ENCODE measurements at places on chromosomes 4 and X.

DNA sequence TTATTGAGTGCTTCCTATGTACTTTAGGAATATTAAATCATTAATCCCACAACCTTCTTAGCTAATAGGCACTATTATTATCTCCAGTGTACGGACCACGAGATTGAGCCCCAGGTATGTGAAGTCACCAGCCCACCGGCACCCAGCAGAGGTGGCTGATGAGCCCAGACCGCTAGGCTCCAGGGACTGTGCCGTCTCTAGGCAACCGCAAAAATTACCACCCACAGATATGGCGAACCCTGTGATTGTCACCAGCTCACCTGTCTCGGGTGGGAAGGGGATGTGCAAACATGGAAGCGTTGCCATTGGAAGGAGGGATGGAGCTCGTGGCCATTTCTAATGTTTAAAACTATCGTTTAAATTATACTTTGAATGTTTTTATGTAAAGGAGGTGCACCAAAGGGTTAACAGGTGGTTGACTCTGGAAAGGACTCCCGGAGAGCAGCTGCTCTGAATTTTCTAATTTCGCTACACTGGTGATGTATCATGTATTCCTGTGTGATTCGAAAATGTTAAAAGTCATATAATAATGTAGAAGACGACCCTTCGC is 21.0 kb upstream of the JAKMIP1 start:
- no peak for DNase-seq

DNA sequence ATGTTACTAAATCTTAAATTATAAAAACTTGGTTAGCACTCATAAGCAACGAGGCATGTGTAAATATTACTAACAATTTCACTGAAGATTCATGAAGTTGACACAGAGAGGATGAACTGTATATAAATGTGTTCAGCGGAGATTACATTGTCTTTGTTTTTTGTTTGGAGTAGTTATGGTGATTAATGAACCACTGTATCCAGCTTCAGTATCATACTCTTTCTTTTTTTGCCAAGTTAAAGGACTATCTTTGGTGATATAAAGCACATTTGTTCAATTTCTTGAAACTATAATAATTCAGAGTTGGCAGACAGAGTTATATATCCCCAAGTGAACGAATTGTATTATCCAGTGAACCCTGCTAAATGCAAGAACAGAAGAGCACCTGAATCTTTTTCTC is 497.6 kb downstream of the CCSER1 start:
- no peak for DNase-seq

GRCh38 chr4:123506011-123506695 is 109.6 kb downstream of the SPRY1 start:
- no peak for DNase-seq

DNA sequence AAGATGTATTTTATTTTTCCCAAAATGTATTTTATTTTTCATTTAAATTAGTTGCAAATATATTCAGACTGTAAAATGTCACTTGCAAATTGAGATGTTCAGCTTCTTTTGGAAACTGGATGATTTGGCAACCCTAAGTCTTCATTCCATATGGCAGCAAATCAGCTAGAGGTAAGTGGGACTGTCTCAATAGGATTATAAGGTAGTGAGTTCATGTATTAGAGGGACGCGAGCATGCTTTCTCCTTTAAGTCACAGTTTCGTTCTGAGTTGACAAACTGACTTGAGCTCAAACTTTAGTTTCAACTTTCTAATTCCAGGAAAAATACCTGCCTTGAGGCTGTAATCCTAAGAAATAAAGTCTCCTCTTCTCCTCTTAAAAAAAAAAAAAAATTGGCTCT is 44.2 kb upstream of the TMEM131L start:
- DNase-seq: no peak

DNA sequence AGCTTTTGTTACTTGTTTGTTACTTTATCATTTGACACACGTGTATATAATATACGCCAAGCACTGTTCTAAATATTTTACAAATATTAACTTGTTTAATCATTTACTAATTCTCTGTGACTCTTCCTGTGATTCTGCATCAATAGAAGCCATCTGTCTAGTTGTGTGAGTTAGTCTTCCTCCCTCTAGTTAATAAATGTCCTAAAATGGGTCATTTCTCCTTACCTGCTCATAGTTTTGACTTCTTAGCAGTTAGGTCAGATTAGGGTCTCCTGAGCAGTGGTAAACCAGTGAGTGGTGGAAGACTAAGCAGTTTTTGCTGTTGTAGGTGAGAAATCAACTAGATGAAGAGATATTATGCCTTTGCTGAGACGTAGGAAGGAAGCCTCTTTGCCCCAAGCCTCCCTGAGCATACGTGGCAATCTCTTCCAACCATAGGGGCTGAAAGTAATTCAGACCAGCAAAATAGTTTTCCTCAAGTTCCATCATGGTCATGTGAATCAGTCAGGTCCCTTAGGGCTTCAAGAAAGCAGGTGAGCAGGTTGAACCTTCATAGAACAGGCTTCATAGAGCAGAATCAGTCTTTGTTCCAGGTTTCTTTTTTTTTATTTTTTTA is 38.7 kb upstream of the THOC2 start:
- no peak for DNase-seq

GRCh38 chr4:122259849-122260248 is 107.7 kb downstream of the BLTP1 start:
- DNase-seq: no peak

DNA sequence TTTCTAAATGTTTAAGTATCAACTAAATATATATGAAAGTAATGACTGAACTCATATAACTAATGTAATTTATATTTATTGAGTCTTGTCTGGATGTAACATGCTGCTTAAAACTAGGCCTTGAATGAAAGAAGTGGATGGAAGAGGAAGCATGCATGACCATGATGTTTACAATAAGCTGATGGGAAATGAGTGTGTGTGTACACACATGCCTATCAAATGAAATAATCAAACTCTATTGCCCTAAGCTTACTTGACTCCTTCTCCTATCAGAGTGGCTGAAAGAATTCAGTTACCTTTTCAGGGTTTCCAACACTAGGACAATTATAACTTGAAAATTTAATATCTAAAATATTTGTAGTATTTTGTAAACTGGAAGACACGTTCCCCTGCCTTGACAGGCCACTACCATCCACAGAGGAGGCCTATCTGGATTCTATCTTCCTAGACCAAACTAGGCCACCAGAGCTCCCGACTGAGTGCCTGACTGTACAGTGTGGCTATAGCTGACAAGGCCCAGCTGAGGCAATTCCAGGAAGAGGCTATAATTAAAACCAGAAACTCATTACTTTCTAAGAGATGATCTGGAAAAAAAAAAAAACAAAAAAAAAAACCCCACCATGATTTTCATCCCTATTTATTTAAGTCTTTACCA is 7.6 kb downstream of the ARSJ start:
- no peak for DNase-seq

- DNase-seq: no peak
Measured at GRCh38 chr4:10758906-10759305, 74.3 kb upstream of the CLNK start.

GRCh38 chr4:183335369-183335940 is 13.2 kb upstream of the CLDN24 start:
- DNase-seq: no peak

DNA sequence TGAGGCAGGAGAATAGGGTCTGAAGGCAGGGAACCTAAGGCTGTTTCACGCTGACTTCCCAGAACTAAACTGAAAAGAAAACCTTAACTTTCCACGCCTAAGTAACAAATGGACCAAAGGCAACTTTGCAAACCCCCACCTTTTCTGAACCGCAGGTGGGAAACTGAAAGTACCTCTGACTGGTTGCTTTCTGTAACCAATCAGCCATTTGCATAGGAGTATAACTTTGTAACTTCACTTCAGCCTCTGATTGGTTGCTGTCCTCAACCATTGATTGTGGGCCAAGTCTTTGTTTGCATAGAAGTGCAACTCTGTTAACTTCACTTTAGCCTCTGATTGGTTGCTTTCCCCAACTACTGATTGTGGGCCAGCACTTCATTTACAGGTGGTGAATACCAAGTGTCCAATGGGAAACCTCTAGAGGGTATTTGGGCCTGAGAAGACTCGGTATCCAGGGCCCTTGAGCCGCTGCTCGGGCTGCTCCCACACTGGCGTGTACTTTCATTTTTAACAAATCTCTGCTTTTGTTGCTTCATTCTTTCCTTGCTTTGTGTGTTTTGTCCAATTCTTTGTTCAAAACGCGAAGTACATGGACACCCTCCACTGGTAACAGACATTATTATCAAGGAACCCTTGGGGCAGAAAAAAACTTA is 121.6 kb upstream of the CBR4 start:
- DNase-seq: no peak

GRCh38 chrX:13843150-13843721 is 26.3 kb upstream of the GPM6B start:
- DNase-seq: no peak

Data from activated CD4-positive, alpha-beta memory T cell treated with anti-CD3 and anti-CD28 coated beads for 36 hours (primary cell).